ENCODE measurements at places on chromosomes 11 and 22. TPM values are rescaled to one million over a fixed set of nuclear protein-coding genes. Genes with fewer than 3 reads are reported as not detected.
A peak's percentile ranks its signal among the peaks of the same experiment; 100 is the strongest.

UBE2L3 gene
- total RNA-seq, result 57.9 TPM

WT1 gene
- not detected for total RNA-seq

SLC22A9 gene
- 0.06 TPM for total RNA-seq

PAMR1 gene
- 4.3 TPM for total RNA-seq

FGF19 gene
- not detected for total RNA-seq

CLMP gene
- total RNA-seq, result 26.3 TPM

DEPDC7 gene
- 1.1 TPM for total RNA-seq

PLAAT2 gene
- total RNA-seq, result not detected

GNAZ gene
- total RNA-seq, result 3.0 TPM

DNA sequence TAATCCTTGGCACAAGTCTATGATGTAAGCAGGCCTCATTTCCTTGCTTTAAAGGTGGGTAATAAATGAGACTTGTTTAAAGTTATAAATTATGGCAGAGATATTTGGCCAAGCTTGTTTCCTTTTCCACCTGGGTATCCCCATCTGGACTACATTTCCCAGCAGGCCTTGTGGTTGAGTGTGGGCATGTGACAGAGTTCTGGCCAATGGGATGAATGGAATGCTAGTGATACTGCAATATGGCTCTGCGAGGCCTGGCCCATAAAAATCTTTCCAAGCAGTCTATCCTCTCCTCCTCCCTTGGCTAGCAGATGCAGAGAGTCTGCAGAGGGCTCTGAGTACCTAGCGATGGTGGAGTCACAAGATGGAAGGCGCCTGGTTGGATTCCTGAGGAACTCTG, 102.5 kb downstream of the TIMP3 start:
- no peaks in the 10 kb centered on the region for H3K4me1 ChIP-seq
- no peak overlapping the region for H3K27ac ChIP-seq
- H3K4me3 ChIP-seq, result no peak overlapping the region
- H3K36me3 ChIP-seq, result no peaks in the 10 kb centered on the region

DNA sequence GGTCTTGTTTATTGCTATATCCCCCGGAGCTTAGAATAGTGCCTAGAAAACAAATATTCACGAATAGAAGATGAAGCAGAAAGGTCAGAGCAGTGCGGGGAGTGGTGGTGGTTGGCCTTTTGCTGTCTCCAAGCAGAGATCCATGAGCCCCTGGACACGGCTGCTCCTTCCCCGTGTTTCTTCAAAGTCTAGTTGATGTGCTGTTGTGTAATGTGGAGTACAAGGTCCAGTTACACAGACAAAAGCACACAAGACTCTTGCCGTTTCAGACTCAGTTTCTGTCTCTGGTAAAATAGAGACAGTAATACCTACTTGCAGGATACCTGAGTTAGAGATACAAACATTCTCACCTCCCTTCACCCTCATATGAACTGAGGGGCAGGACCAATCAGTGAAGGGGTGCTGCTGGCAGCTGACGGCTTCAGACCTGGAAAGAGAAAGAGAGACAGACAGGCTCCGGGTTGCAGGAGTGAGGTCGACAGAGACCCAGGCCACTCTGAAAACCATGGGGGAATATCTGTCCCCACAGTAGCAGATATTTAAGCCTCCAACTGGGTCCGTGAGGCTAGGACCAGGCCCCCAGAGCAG, 56.2 kb downstream of the RASSF10 start:
- no peak for DNase-seq
- H3K4me1 ChIP-seq, result no peaks in the 10 kb centered on the region
- H3K36me3 ChIP-seq, result no peaks in the 10 kb centered on the region
- H3K4me3 ChIP-seq, result no peak overlapping the region

- no peak overlapping the region for H3K4me3 ChIP-seq
- H3K27ac ChIP-seq, result peak overlapping the region; percentile 92
- H3K4me1 ChIP-seq, result peaks cover 99% of the 10 kb centered on the region
These were observed 35.0 kb downstream of the TIMP3 start for GRCh38 chr22:32836280-32837123.

DNA sequence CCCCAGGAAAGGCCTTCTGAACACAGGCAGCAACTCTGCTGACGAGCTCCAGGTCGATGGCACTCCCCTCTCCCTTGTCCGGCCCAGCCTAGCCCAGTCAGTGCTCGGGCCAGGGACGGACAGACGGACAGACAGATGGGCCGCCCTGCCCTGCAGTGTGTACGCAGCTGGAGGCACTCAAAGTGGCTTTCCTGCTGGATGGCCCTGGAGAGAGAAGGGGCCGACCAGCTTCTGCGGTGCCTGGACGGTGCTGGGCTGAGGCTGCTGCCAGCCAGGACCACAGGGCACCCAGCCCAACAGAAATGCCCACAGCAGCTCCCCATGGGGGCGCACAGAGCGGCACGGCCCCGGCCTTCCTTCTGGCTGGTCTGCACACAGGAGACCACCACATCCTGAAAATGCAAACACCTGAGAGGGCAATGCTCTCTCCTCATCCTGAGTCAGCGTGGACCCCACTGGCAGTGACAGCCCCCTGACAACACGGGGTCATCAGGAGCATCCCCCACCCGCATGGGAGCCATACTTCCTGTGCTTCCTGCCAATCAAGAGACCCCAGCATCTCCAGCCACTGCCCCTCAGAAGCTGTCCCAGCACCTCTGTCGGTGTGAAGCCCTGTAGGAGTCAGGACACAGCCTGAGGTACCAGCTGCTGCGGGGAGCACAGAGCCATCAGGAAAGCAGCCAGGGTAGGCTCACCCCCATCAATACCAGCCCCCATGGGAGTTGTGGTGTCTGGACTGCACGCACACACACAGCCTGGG, 692 bp upstream of the MOB2 start:
- peaks cover 41% of the 10 kb centered on the region for H3K4me1 ChIP-seq
- no peaks in the 10 kb centered on the region for H3K27me3 ChIP-seq
- H3K27ac ChIP-seq, result peak overlapping the region; percentile 9
- peak; percentile 47 for DNase-seq

DNA sequence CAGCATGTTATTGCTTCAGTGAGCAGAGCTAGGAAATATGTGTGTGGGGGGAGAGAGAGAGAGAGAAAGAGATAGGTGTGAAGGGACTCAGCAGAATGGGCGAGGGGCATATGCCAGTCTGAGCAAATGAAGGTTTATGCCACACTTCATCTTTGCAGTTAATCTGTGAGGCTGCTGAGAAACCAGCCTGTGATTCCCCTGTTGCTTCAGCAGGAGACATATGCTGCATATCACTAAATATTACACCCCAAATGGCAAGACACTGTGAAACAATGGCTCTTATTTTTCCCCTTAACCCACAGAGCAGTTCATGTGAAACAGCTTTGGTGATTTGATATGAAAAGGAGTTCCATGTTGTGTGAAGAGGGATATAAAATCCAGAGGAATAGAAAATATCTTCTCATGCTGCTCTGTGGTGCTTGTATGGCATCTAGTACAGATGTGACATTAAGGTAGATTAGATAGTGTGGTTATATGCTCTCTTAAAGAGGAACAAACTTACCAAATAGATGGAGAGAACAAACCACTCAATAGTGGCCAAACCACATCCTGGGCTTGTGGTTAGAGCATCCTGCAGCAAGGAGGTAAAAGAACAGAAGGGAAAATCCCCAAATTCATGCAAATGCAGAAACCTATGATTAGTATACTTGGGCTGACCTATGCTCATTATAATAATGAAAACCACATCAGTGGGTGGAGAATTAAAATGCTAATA, 864.2 kb downstream of the FAM181B start:
- H3K36me3 ChIP-seq, result no peaks in the 10 kb centered on the region
- H3K27ac ChIP-seq, result no peak overlapping the region
- no peaks in the 10 kb centered on the region for H3K4me1 ChIP-seq
- no peaks in the 10 kb centered on the region for H3K27me3 ChIP-seq
- no peak for DNase-seq

DNA sequence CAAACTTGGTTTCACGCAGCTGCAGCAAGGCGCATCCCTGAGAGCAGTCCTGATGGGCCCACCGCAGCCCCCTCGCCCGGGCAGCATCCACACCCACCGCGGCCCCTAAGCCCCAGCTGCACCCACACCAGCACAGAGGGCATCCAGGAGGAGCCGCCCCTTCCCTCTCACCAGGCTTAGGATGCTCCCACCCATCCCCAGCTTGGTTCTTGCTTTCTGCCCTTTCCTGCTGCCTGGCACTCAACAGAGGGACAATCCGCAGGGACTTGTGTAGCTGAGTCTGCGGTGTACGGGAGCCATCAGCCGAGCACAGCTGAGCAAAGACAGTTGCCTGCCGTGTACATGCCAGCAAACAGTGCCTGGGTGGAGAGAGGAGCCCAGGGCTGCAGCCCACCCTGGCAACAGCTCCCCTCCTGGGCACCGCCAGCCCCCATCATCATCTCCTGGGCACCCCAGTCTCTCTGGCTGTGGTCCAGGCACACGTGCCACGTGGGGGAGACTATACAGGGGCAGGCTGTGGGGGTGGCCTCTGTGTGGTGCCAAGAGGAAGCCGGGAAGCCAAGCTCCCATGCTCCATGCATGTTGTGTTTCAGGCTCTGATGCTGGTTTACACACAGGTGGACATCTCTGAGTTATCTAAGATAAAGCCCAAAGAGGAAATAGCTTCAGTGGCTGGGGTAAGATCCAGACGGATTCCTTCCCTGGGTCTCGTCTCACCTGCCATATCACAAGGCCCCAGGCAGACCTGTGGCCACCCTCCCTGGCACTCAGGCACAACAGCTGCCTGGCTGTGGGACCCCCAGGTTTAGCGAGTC, 36.0 kb upstream of the GNB1L start:
- peaks cover 8% of the 10 kb centered on the region for H3K36me3 ChIP-seq
- H3K4me1 ChIP-seq, result no peaks in the 10 kb centered on the region
- peak overlapping the region; percentile 51 for H3K27ac ChIP-seq
- no peaks in the 10 kb centered on the region for H3K27me3 ChIP-seq
- no peak overlapping the region for H3K4me3 ChIP-seq

- no peak overlapping the region for H3K4me3 ChIP-seq
- H3K36me3 ChIP-seq, result no peaks in the 10 kb centered on the region
- H3K27me3 ChIP-seq, result no peaks in the 10 kb centered on the region
- H3K4me1 ChIP-seq, result no peaks in the 10 kb centered on the region
- no peak overlapping the region for H3K27ac ChIP-seq
- no peak for DNase-seq
These were observed 55.0 kb upstream of the VSTM5 start for GRCh38 chr11:93905384-93905783.

DNA sequence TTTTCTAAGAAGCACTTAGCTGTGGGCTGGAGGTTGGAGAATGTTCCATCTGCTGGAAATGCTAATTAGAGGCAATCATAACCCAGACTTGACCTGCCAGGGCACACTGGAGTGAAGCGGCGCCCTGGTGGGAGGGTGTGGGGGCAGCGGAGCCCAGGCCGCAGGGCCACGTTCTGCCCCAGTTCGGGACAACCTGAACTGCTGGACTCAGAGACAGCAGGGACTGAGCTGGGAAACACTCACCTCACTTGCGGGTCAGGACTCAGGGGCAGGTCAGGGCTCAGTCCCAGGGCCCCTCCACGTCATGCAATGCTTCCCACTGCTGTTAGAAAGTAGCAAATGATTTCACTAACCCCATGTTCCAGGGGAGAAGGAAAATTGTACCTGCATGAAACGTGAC, 316.4 kb downstream of the NTM start:
- H3K36me3 ChIP-seq, result no peaks in the 10 kb centered on the region
- DNase-seq, result peak; percentile 5
- no peak overlapping the region for H3K27ac ChIP-seq
- H3K4me1 ChIP-seq, result no peaks in the 10 kb centered on the region

GRCh38 chr11:22344081-22344480, 5.9 kb downstream of the SLC17A6 start:
- no peaks in the 10 kb centered on the region for H3K4me1 ChIP-seq
- no peak for DNase-seq
- H3K27ac ChIP-seq, result no peak overlapping the region
- peaks cover 47% of the 10 kb centered on the region for H3K27me3 ChIP-seq

- H3K27ac ChIP-seq, result peak overlapping the region; percentile 72
- peaks cover 22% of the 10 kb centered on the region for H3K36me3 ChIP-seq
- DNase-seq, result peak; percentile 31
- no peak overlapping the region for H3K4me3 ChIP-seq
- H3K4me1 ChIP-seq, result peaks cover 9% of the 10 kb centered on the region
- H3K27me3 ChIP-seq, result no peaks in the 10 kb centered on the region
These were observed 129.0 kb downstream of the ETS1 start for GRCh38 chr11:128458321-128458720.

GRCh38 chr22:29478326-29479276, 1.4 kb upstream of the NEFH start:
- H3K4me3 ChIP-seq, result no peak overlapping the region
- H3K4me1 ChIP-seq, result peaks cover 46% of the 10 kb centered on the region
- DNase-seq, result peak; percentile 68

GRCh38 chr11:111585371-111585770, 16.9 kb upstream of the SIK2 start:
- no peak overlapping the region for H3K4me3 ChIP-seq
- no peak for DNase-seq
- no peaks in the 10 kb centered on the region for H3K4me1 ChIP-seq
- H3K36me3 ChIP-seq, result no peaks in the 10 kb centered on the region
- no peak overlapping the region for H3K27ac ChIP-seq

- no peak overlapping the region for H3K4me3 ChIP-seq
- no peak for DNase-seq
- no peaks in the 10 kb centered on the region for H3K27me3 ChIP-seq
- peaks cover 40% of the 10 kb centered on the region for H3K4me1 ChIP-seq
These were observed 125.6 kb upstream of the SORL1-AS1 start for GRCh38 chr11:121578251-121578976.

- H3K36me3 ChIP-seq, result no peaks in the 10 kb centered on the region
- no peaks in the 10 kb centered on the region for H3K4me1 ChIP-seq
- no peak overlapping the region for H3K27ac ChIP-seq
These were observed 55.7 kb upstream of the OR5AN1 start for GRCh38 chr11:59302991-59303390.

DNA sequence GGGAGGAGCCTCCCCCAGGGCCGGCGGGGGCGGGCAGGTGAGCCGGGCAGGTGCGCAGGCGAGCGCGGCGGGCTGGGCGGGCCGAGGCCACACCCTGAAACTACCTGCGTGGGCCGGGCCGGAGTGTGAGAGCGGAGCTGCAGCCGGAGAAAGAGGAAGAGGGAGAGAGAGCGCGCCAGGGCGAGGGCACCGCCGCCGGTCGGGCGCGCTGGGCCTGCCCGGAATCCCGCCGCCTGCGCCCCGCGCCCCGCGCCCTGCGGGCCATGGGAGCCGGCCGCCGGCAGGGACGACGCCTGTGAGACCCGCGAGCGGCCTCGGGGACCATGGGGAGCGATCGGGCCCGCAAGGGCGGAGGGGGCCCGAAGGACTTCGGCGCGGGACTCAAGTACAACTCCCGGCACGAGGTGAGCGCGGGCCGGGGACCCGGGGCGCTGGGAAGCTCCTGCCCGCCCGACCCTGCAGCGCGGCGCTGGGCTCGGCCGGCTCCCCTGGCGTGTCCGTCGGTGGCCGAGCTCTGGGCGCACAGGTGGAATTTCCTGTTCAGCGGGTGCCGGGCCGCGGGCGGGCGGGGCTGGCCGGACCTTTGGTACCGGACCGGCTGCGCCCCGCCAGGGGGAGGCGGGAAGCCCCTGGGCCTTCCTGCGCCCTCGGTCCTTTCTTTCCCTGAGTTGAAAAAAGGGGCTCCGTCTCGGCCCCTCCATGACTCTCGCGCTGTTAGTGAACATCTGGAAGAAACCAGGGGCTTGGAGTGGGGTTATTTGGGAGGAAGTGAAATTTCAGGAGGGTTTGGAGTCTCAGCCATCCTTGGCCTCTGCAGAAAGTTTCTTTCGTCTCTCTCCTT, at the start of gene ST14:
Gene ST14 (plus strand): TSS at position 126 of the 841 bp plus-strand sequence. CDS start 198 bp downstream, at position 324.
- peak within 1 kb of the TSS; percentile 26 for H3K27ac ChIP-seq
- no peak within 1 kb of the TSS for H3K4me3 ChIP-seq

- H3K4me3 ChIP-seq, result no peak overlapping the region
- H3K36me3 ChIP-seq, result no peaks in the 10 kb centered on the region
- H3K4me1 ChIP-seq, result no peaks in the 10 kb centered on the region
- DNase-seq, result peak; percentile 11
These were observed 91.3 kb downstream of the CDKN1C start for GRCh38 chr11:2794046-2794967.

Data from adrenal gland (tissue), 19 donors.